ENCODE measurements at places on chromosomes 6 and 20.

GRCh38 chr6:108621117-108621516 is 60.4 kb downstream of the FOXO3 start:
- DNase-seq: peak; percentile 14

GRCh38 chr6:568954-569523 is 87.9 kb downstream of the HUS1B start:
- DNase-seq: no peak

- DNase-seq: no peak
These were observed 99.2 kb upstream of the SYNDIG1 start for GRCh38 chr20:24370249-24370648.

GRCh38 chr6:113450061-113450465 is 407.1 kb upstream of the MARCKS start:
- DNase-seq: no peak

DNA sequence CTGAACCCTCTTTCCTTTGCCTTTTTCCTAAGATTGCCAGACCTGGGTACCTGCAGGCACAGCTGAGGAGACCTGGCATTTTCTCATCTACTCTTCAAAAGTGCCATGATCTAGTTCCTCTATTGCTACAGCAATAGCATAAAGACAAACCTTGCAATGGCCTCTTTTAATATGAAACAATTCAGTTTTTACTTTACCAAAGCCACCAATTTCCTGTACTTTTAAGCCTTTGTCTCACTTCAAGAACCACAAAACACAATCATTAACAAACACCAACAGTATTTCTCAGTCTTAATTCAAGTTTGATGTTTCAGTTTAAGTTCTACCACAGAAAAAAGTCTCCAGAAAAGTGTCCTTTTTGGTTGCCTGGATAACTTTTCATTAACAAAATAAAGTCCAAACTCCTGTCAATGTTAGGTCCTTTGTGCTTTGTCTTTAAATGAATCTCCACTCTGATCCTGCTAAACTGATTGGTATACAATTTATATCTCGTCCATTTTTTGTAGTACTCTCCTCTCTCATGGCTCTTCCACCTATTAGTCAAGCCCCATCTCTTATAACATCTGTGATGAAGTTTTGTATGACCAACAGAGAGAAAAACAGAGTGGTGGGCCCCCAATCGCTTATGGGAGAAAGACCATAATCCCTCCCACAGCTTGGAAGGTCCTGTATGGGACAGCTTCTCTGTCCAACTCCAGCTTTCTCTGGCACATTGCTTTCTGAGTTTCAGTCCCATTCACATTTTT is 50.5 kb upstream of the THEMIS start:
- DNase-seq: no peak

DNA sequence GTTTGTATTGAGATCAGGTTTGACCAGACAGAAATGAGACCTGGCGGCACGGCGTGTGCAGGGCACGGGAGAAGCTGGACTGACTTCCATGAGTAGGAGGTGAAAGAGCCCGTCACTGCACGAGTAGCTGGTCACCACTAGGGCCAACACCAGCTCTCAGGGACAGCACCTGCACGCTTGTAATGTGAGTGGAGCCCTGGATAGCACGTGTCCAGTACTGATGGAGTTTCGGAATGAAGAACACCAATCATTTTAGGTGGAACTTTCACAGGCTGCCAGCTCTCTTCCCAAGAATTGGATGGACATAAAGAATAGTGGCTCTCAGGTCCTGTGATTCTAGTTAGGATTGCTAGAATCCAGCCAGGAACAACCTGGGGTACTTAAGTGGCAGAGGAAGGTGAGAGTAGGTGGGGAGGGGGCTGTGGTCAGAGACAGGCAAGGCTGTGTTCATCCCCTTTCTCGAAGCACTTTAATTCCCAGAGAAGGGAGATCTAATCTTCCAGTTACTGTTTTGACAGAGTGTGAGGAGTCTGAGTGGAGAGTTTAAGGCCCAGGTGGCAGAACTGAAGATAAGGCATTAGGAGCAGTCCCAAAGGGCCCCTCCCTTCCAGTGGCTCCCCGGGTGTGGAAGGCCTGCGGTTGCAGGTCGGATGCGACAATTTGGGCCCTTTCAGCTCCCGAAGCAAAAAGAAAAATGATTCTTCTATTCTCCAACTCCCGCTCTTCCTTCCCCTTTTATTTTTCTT is 314.8 kb downstream of the QKI start:
- DNase-seq: no peak

GRCh38 chr6:113645576-113645970 is 211.6 kb upstream of the MARCKS start:
- DNase-seq: no peak

GRCh38 chr6:119273272-119274196 is 76.0 kb downstream of the MAN1A1 start:
- DNase-seq: no peak

- DNase-seq: no peak
These were observed 4.7 kb downstream of the SNRNP48 start for GRCh38 chr6:7594579-7595125.

DNA sequence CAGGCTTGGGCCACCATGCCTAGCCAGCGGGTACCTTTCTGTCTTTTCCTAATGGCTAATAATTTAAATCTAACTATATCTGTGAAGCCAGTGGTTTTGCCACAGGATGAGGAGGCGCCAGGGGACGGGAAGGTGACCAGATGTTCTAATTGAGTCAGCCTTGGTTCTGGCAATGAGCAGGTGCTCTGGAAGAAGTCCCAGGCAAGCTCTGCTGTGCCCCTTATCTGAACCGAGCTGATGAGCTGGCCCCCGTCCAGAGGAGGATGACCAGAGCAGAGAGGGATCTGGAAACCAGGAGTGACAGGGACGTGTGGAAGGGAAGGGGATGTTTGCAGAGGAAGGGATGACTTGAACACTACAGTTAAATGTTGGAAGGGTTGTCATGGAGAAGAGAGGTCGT is 46.7 kb downstream of the SLC35D3 start:
- no peak for DNase-seq

DNA sequence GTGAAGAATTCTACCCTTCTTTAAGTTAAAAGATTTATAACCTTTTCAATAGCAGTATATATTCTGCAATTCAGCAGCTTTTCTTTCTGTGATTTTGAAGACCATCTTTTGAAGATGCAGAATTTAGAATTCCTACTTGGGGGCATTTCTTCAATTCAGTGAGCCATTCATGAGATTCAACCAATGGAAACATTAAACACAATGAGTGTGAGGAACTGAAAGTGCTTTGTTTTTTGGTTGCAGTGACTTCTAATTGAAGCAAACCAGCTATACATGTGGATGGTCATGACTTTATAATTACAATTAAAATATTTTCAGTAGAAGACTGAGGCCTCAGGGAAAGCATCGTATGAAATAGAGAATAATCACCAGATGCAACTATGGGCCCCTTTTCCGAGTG is 108.3 kb downstream of the CARMIL1 start:
- DNase-seq: no peak

- peak; percentile 5 for DNase-seq
These were observed 609 bp downstream of the OGFRL1 start for GRCh38 chr6:71289039-71289801.
